ENCODE measurements at places on chromosomes 5 and 9.

DNA sequence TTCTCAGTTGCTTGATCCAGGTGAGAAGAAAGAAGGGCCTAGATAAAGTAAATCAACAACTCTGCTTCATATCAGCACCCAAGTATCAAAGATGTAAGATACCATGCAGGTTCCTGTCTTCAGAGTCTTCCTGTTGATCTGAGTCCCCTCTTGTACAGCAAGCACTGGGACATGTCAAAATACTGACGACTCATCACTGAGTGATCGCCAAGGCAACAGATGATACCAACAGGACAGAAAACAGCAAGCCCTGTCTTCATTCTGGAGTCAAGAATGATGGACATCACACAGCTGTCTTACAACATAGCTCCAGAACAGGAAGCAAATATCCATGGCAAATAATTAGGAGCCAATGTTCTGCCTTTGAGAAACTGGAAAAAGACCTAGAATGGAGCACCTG lies 83.7 kb downstream of the TARS1 start:
- DNase-seq = no peak

DNA sequence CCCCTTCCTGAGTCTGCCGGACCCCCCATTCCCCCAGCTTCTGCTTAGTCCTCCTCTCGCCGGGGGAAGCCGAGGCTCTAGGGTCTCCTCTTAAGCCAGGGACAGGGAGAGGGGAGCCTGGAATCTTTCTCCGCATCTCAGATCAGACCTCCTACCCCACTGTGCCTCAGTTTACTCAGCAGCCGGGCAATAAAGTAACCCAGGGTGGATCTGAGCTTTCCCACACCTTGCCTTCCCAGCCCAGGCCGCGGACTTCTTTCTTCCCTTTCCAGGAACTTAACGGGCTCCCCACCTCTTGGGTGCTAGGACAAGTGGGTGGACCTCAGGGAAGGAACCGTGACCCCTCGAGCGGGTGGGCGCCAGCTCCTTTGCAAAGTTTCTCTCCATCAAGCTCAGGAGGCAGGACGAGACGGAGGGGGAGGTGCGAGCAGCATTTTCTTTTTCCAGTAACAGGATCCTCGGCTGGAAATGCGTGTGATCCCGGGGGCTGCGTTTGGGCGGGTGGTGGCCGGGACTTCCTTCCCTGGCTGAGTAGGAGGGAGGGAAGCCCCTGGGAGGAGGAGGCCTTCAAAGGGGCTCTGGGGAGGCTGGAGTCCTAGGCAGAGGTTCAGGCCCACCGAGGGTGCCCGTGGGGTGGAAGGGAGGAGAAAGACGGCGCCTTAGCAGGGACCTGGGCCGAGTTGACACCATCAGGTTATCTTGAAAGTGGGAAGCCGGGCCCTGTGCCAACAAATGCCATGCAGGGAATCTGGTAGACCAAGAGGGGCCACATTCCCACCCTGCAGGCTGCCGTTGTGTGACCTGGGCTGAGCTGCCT lies 795 bp downstream of the DAB2IP start:
- DNase-seq = no peak

DNA sequence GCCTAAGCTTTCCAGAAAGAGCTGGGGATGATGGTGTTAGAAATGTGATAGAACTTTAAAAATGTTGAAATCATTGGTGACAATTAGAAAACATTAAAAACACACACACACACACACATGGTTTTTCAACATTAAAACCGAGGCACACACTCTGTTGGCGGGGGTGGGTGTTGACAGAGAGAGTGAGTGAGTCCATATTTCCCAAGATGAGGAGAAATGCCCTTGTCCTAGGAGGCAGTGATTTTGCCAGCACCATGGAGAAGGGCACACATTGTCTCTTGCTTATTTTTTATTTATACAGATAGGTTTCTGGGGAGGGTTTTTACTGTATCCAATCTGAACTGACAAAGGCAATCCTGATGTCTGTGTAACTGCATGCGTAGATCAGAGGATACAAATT lies 152.5 kb downstream of the INSYN2B start:
- DNase-seq = no peak

DNA sequence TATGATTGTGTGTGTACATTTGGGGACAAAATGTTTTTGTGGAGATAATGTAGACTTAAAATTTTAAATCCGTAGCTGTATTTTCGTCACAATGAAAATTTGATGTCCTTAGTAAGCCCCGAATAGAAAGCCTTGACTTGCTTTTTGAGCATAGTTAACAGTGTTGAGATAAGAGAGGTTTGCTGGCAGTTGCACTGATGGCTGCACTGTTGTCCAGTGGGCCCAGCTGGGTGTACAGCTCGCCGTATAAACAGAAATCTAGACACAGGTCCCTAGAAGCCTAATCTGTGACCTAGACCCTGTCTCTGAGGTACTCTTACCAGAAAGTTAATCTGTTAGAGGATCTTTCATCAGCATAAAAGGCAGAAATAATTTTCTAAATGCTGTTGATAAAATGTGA lies 271.3 kb upstream of the DMRT1 start:
- DNase-seq = no peak

- no peak for DNase-seq
These were observed 803.5 kb downstream of the TLE1 start for GRCh38 chr9:80885894-80886293.

DNA sequence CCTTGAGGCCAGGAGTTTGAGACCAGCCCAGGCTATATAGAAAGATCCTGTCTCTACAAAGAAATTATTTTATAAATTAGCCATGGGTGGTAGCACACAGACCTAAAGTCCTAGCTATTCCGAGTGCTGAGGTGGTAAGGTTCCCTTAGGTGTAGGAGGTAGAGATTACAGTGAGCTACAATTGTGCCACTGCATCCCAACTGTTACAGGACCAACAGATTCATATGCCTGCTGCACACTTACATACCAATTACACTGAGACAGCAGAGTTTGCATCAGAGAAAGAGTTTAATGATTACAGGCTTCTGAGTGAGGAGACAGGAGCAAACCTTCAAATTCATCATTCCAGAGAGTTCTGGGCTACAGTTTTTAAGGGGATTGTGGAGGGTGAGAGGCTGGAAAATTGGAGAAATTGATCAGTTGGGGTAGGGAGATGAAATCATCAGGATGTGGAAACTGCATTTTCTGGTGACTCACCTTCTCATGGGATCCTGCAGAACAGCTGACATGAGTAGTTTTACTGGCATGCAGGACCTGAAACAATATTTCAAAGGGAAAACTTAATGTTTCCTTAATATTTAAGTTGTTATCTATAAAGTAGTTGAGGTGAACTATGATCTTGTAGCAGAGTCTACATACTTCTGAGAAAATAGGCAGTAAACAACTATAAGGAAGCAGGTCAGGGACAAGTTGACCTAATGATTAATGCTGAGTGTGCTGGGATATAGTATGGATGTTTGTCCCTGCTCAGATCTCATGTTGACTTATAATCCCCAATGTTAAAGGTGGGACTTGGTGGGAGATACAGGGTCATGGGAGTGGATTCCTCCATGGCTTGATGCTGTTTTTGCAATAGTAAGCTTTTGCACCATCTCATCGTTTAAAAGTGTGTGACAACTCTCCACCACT lies 54.7 kb downstream of the ANXA2R start:
- no peak for DNase-seq

DNA sequence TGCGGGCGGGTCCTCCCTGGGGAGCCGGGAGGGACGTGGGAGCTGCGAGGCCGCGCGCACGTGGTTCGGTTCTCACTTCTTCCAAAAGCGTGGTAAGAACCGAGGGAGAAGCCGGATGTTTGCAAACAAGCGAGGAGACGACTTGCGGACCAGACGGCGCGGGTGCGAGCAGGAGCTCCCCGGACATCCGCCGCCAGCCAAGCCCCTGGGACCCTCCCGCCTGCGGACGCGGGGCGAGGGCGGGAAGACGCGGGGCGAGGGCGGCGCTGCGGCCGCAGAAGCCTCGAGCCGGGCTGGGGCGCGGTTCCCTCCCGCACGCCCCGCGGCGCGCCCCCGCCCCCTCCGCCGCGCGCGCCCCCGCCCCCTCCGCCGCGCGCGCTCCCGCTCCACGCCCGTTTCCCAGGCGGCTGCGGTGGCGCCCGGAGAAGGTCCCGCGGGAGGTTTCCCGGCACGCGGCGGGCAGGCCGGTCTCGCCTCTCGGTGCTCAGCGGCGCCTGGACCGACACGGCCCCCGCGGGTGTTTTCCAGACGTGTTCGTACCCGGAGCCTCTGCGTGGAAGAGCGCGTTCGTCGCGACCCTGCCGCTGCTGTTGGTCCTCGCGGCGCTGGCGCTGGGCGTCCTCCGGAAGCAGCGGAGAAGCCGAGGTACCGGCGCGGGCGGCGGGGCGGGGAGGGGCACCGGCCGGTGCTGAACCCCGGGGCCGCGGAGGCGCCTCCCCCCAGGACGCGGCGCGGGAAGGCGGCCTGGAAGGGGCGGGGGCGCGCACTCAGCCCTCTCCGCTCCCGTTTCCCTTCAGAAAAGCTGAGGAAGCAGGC lies 12.8 kb downstream of the BTNL9 start:
- DNase-seq = no peak

All from activated gamma-delta T cell treated with anti-CD3 and anti-CD28 coated beads, Interleukin-2, amount 50 U/mL, for 16 hours (primary cell).